Activated naive CD4-positive, alpha-beta T cell treated with anti-CD3 and anti-CD28 coated beads, Interleukin-2, amount 50 U/mL, for 16 hours (primary cell): ENCODE measurements at places on chromosomes 7 and 10.

DNA sequence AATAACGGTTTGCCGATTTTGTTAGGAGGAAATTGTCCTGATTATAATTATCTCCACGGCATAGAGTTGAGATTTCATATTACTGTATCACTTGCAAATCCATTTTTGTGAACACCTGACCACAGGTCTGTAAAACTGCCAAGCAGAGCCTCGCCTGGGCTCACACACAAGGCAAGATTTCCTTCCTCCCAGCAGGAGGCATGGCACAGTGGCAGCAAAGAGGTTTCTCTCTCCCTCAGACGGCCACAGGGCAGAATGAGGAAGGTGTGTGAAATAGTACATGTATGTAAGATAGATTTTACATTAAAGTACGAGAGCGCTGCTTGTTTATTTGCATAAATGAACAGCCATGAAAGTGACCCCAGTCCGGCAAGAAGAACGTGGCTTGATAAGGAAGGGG, 130.1 kb downstream of the CELF2 start:
- no peak for DNase-seq

DNA sequence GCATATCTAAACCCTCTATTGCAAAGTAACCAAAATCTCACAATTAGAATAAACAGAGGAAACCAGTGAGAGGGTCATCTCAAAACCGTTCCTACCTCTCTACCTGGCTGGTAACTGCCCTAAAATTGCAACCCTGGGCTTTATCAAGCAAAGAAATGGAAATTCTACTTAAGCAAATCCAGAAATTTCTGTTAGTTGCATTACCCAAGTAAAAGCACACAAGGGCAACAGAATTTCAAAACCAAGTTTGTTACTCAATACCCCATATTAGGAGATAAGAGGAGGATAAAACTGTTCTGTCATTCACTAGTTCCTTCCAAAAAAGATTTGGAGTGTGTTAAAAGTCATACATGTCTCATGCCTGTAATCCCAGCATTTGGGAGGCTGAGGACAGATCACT, 195.3 kb downstream of the FAM107B start:
- DNase-seq: no peak

DNA sequence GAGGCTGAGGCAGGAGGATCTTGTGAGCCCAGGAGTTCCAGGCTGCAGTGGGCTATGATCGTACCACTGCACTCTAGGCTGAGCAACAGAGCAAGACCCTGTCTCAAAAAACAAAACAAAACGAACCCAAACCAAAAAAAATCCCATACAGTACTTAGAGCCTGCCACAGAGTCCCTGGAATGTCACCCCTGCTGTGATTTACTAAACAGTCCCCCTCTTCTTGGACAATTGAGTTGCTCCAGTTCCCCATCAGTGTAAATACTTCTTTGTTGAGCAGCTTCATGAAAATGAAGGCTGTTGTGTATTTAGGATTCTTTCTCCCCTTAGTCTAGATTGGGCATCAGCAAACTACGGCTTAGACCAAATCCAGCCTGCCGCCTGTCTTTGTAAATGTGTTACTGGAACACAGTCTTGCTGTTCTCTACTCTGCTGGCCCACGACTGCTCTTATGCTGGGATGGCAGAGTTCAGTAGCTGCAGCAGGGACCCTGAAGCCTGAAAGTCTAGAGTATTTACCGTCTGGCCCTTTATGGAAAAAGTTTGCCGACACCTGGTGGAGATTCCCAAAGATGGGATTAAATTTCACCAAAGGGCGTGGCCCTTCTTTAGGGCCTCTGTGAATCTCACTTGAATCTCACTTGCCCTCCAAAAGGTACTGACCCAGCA, 57.8 kb downstream of the PALD1 start:
- no peak for DNase-seq

DNA sequence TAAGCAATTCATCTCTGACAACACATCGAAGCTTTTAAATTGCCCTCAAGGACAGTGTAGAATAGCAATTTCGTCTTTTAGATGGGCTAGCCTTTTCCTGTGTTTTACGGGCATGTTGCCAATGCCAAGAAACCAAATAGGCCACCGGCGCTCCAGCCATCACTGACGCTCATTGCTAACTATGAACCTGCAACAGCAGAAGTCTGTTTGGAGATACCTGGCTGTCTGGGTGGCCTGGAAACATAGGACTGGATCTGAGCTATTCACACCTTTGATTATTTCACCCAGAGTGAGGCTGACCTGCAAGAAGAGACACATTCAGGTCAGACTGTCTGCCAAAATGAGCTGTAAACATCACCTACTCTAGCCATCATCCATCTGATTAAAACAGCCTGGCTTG, 12.0 kb downstream of the KPNA7 start:
- no peak for DNase-seq

DNA sequence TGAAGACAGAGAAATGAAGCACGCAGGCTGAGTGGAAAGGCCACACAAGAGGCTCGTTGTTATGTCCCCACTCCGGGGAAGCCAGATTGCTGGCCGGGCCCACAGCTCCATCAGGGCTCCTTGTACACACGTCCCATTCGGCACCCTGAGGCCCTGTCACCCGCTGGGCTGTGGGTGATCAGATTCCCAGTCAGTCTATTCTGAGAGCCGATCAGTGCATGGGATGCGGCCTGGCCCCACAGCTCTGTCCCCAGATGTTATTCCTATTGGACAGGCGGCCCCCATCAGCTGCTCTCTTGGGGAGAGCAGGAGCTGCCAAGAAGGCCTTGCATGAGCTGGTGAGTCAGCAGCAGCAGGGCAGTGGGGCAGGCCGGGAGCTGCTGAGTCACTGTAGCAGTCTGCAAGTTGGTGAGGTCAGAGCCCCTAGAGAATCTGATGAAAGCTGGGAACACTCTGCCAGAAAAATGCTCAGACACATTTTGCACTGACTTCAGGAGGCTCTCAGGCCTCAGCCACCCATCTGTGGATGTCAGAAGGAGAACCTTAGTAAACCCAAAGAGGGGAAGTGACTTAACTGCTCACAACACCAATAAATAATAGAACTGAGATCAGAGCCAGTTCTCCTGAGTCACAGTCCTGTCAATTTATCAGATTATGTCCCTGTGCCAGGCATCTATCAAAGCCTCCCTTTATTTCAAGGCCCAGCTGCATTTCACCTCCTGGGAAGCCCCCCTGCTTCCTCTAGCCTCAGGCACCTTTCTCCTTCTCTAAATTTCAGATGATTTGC, 9.4 kb upstream of the PSAP start:
- DNase-seq: peak; percentile 40

- DNase-seq: no peak
Measured at GRCh38 chr10:74255888-74256357, 104.9 kb downstream of the ADK start.

- no peak for DNase-seq
Measured at GRCh38 chr7:50226145-50226544, 78.4 kb upstream of the IKZF1 start.

GRCh38 chr7:50660040-50660829, 95.0 kb upstream of the DDC start:
- peak; percentile 21 for DNase-seq

- DNase-seq: no peak
Measured at GRCh38 chr7:143493751-143494150, 16.1 kb downstream of the TAS2R41 start.

DNA sequence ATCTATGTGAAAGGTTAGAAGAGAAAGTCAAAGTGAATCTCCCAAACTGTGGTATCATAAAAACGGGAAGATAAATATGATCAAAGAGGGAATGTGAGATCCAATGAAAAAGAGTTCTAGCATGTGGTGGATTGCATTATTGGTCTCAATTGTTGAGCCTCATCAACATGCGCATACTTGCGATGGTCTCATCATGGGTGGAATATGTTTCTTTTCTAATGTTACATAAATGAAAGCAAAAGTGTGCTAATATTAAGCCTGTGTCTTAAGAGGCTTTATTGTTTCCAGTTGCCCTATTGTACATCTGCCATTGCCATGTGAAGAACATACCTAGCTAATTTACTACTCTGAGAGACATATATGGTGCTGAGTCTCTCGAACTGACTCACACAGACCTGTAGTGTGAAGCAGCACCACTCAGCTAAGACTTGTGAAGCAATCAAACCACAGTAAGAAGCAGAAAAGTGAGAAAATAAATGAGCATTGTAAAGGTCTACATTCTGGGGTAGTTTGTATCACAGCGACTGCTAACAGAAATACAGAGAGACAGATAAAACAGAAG, 645.5 kb upstream of the PCDH15 start:
- no peak for DNase-seq

DNA sequence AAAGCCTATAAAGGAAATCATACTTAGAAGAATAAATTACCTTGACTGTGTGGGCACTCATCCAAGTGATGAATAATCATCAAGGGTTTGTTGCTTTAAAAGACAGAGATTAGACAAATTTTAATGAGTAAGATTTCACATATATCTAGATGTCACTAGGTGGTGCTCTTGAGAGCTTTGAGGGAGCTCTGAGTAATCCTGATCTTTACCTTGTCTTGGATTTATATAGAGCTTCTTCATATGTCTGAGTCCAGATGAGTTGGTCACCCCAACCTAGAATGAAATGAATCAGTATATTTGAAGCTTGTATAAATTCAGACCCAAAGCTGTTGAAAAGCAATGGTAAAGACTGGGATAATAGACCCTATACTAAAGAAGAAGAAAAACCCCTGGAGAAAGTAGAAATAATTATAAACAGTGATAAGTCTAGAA, 3.7 kb downstream of the AGR2 start:
- DNase-seq: no peak

DNA sequence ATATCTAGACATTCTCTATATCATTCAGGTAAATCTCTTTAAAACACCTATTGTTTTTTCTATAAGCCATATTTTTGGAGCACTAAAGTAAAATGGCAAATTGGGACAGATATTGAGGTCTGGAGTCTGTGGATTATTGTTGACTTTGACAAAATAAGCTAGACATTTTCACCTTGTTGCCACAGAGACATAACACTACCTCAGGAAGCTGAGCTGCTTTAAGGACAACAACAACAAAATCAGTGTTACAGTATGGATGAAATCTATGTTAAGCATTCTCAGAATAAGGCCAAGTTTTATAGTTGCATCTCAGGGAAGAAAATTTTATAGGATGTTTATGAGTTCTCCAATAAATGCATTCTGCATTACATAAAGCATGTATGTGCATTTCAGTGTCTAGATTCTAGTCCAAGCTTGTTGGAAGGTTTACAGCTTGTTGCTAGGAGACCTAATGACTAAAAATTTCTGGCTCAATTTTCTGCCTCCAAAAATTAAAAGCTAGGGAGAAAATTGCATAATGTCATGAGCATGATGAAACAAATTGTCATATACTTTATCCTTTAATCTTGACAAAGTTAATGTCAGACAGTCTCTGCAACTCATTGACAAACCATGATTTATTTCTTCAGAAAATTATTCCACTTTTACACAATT, 18.3 kb downstream of the LIPM start:
- no peak for DNase-seq

DNA sequence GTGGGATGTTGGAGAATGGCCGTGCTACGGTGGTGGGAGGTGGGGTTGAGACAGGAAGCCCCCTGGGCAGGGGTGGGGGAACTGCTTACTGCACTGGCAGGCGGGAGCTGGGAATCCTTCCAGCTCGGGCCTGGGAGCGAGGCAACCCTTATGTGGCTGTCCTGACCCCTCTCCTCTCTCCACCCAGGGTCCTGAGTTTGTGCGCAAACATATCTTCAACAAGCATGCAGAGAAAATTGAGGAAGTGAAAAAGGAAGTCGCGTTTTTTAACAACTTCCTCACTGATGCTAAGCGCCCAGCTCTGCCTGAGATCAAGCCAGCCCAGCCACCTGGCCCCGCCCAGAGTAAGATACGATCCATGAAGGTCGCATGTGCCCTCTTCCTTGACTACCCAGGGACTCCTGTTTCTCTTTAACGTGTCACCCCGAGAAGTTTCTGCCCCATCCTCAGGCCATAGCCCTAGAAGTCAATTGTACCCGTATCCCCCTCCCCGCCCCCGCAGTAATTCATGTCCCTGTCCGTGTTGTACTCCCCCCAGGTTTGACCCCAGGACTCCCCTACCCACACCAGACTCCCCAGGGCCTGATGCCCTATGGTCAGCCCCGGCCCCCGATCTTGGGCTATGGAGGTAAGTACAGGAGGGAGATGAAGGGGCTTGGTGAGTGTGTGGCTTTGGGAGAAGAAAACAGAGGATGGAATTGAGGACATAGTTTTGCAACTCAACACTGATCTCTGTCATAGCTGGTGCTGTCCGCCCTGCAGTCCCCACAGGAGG, 1.8 kb downstream of the UFSP1 start:
- peak; percentile 45 for DNase-seq

DNA sequence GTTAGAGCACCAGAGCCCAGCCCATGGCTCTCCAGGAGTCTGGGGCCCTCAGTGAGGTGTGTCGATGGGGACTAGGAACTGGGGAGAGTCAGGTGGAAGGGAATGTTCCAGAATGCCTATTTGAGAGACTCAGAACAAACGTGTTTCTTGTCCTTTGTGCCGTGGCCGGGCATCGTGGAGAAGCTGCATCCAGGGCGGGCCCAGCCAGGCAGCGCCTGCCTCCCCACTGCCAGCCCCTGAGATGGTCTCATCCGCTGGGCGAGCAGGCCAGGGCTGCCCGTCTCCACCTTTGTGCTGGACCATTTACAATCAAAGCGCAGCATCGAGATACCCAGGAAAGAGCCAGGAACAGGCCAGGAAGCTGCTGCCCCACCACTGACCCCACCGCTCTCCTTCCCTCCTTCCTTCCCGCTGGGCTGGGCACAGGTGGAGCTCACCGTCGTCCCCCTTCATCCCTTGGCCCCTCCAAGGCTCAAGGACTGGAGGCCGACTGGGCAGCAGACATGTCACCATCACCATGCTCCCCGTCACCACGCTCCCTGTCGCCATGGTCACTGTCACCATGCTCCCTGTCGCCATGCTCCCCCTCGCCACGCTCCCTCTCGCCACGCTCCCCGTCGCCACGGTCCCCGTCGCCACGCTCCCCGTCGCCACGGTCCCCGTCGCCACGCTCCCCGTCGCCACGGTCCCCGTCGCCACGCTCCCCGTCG, 71.1 kb upstream of the ADGRA1 start:
- no peak for DNase-seq

GRCh38 chr10:43260911-43261577, 5.8 kb downstream of the RASGEF1A start:
- DNase-seq: no peak

DNA sequence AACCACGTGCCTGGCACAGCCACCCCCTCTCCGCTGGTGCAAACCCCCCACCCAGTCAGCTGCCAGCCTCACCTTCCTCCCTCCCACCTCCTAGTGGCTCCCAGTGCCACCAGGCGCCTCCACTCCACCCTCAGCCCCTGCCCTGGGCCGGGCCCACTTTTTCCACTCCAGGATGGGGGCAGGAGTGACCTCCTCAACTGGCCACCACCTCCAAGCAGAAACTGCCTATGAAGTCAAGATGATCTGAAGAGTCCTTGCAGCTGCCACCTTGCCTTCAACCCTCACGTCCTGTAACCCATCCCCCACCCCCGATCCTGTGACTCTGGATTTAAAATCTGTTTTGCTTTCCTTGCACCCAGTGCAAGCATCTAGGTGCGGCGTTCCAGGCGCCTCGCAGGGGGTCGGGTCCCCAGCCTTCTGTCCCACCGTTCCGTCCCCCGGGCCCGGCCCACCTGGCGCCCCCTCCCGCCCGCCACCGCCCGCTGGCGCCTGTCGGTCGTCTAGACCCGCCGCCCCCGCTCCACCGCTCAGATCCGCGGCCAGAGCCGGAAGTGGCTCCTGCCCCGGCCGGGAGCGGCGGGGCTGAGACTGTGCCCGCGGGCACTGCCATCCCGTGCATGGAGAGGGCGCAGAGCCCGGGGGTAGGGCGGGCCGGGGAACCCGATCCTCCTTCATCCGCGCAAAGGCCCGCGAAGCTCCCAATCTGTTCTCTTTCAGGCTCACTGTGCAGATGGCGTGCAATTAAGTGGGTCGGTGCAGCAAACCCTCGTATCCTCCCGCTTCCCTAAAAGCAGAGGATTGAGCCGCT, 51.2 kb upstream of the GTF2I start:
- DNase-seq: peak; percentile 42

GRCh38 chr7:157900556-157900955, 563.8 kb downstream of the DNAJB6 start:
- DNase-seq: no peak
